ENCODE measurements at places on chromosomes 16 and 17.

DNA sequence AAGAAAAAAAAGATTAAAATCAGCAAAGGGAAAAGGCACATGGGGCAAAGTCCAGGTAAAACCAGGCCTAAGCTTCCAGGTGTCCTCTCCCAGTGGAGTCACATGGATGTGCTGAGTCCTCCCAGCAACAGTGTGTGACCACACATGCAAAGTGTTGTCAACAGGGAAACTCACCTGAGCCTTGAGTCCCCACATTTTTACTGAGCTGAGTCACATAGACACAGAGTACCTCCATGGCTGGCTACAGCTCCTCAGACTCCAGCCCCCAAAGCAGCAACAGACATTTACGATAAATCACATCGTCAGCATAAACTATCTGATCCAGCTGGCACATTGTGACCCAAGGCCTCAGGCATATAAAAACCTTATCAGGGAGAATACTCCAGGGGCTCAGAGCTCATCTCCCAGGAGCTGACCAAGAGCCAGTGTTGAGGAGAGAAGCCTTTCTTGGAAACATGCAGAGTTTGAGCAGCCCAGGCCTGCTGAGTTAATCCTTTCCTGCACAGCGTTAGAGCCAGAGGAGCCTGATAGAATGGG is 20.5 kb downstream of the ERCC4 start:
- no peak for DNase-seq

- no peak for DNase-seq
These were observed 236.1 kb upstream of the TNRC6C start for GRCh38 chr17:77722366-77722765.

DNA sequence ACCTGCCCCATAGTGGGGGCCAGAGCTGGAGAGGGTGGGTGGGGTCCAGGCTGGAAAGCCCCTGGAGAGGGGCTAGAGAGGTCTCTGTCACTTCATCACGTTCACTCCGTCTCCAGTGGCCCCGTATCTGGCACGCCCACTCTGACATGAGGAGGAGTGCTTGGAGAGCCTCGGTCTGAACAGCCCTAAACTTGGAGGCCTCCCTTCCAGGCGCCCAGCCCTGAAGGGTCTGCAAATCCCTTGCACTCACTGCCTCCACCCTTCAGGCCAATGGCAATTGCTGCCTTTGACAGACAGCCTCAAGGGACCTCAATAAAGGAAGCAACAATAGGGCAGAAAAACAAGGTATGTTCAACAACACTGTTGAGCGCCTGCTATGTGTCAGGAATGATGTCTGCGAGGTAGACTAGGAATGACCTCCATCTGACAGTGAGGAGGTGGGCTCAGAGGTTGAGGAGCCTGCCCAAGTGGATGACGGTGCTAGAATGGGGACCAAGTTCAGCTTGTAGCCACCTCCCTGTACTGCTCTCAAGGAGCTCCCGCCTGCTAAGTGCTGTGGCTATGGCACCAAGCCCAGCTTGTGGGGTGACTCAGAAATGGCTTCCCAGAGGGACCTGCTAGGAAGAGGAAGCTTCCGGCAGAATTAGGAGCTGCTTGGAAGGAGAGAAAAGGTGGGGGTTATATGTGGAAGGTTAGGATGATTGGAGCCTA is 2.9 kb upstream of the EPX start:
- DNase-seq = peak; percentile 95

DNA sequence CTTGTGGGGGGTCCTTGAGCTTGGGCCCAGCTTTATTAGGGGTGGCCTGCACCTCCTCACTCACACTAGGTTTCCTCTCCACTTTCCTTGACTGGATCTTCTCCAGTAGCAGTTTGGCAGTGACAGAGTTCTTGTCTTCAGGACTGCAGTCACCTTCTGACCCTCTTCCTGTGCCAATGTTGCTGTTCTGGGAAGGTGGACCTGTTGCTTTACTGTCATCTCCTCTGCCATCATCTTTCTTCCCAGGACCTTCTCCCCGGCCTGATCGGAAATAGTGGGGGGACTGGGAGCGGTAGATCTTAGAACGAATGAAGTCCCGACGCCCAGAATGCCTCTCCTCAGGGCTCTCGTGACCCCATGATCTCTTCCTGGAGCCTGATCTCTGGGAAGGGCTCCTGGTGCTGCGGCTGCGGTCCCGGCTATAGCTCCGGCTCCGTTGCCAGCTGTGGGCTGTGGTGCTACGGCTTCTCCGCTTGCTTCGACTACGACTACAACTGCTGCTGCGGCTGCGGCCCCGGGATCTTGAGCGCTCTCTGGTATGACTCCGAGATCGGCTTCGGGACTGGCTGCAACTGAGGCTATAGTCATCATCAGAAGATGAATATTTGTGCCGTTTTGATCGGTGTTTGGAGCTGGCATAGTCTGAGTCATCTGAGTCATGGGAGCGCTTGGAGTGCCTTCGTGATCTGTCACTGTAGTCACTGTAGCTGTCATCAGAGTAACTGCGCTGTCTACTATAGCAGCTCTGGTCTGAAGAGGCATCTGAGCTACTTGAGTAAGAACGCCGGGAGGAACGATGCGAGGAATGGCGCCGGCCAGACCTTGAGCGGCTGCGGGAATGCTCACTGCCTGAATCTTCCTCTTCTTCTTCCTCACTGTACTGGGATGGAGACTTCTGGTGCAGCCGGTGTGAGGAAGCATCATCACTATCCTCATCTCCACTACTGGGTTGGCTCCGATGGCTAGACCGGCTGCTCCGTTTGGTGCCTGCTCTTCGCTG is 9.5 kb upstream of the ITGA2B start:
- no peak for DNase-seq

DNA sequence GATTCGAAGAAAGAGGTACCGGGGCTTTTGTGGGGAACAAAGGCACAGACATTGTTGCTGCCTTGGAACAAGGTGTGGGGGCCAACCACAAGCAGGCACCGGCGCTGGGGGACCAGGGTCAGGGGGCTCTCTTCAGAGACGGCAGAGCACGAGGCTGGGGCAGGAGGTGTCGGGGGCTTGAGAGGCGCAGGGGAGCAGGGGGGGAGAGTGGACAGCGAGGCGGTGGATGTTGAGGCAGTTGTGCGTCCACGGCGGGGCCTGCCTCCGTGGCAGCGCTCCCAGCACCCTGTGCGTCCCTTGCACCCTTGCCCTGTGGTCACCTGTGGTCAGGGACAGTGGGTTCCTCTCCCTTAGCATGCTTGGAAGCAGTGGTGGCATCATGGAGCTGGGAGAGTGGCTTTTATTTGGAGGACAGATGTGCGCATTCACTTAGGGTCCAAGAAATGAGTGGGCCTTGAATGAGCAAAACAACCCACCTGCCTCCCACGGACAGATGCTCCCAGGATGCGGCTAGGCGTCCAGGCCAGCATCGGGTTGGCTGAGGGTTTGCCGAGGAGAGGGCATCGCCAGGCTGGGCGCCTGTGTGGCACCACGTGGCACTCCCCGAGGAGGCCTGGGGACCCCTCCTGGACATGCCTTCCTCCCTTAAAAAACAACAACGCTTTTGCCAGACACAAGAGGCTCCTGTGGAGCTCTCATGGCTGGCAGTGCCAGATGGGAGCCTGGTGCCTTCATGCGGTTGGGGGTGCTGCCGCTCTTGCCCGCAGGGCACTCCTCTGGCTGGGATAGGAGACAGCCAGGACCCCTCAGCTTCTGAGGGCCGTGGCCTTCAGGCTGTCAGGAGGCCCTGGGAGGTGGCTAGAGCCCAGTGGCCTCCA is 113.0 kb downstream of the BANP start:
- peak; percentile 36 for DNase-seq

- DNase-seq = peak; percentile 83
These were observed 285.2 kb downstream of the SEC14L1 start for GRCh38 chr17:77425791-77426641.

DNA sequence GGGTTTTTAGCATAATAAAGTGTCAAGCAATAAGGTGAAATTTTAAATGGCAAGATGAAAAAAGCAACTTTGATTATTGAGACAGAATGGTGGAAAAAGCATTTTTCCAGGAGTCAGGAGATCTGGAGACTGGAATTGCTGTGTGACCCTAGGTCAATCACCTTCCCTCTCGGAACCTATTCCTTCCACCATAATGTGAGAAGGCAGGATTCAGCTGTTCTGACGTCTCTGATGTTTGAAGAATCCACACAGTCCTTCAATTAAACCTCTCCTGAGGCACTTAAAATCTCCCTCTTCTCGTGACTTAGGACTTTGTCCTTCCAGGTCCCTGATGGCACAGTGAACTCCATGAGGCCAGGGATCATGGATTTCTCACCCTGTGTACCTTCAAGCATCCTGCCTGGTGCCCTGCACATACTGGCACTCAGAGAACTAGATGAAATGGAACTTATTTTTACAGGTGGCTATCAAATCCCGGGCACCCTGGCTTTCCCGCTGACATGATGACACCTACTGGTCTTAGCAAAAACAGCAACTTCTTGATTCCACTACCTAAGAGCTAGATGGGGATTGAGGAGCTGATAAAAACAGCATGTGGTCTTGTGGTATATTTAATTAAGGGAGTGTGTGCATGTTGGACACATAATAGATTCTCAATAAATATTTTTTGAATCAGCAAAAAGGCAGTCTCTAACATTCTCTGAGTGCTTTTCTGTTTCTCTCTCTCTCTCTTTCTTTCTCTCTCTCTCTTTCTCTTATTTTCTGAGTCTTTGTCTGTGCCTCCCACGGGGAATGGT is 2.3 kb upstream of the CCDC182 start:
- DNase-seq = peak; percentile 60

- DNase-seq = no peak
These were observed 29.8 kb upstream of the DNAH17 start for GRCh38 chr17:78607038-78607437.

DNA sequence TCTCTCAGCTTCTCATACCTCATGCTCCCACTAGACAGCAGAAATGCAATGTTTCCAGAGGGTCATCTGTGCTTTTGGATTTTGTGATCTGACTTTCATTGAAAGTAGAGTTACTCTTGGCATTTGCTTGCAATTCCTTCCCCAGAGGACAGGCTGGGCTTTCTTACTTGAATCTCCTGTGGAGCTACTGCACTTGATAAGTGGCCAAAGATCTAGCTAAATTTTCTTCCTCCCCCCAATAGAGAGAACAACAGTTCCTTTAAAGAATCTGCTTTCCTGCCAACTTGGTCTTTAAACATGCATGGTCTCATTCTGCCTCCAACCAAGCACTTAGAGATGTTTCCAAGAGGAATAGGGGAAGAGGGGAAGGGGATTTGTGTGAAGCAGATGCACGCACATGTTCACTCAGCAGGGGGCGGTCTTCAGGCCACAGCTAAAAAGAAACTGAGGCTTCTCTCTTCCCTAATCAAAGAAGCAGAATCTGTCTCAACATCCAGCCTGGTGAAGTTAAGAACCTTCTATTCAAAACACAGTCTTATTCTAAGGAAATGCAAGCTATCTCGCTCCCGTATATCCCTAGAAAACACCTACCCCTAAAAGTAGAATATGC is 229.6 kb downstream of the ZFHX3 start:
- DNase-seq = no peak

- no peak for DNase-seq
These were observed 90.8 kb downstream of the STX8 start for GRCh38 chr17:9484789-9485188.

- DNase-seq = no peak
These were observed 2.1 kb downstream of the CFAP20 start for GRCh38 chr16:58127033-58127556.

DNA sequence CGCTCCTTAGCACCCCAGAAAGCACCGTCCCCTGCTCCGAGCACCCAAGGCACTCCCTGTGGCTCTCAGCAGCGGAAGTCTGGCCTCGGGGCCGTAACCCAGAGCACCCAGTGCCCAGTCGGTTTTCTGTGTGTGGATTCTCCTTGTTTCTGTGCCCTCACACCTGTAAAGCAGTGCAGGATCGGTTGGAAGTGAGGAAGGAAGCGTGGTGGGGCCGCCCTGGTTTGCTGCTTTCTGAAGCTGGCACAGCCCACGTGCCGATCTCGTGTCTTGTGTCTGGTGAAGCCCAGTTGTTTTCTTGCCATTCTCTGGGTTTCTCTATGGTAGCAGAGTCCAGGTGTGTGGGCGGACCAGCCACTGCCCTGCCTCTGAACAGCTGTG is 3.7 kb downstream of the ACSF3 start:
- DNase-seq = no peak

DNA sequence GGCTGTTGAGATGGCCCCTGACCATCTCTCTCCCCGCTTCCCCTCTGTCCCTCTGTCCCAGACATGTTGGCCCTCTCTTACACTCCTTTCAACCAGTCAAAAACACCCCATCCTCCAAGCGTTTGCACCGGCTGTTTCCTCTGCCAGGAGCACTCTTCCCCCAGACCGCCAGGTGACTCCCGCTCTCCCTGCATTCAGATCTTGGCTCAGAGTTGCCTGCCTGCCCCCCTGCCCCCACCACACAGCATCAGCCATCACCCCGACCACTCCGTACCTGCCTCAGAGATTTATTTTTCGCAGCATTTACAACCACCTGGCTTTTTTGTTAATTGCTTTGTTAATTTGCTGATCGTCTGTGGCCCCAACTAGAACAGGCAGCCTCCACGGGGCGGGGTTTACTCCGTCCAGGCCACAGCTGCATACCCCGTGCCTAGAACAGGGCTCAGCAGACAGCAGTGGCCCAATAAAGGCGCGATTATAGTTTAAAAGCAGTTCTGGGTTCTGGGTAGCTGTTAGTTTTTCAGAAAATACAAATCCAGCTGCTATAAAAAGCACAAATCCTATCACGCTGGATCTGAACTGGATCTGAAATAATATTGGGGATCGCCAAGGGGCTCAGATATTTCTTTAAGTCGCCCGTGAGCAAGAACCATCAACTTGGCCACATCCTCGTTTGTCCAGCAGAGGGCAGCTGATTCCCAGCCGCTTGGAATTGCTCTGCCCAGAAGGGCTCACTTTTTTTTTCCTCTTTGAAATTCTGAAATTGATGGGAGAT is 173.6 kb downstream of the IRF8 start:
- peak; percentile 77 for DNase-seq

DNA sequence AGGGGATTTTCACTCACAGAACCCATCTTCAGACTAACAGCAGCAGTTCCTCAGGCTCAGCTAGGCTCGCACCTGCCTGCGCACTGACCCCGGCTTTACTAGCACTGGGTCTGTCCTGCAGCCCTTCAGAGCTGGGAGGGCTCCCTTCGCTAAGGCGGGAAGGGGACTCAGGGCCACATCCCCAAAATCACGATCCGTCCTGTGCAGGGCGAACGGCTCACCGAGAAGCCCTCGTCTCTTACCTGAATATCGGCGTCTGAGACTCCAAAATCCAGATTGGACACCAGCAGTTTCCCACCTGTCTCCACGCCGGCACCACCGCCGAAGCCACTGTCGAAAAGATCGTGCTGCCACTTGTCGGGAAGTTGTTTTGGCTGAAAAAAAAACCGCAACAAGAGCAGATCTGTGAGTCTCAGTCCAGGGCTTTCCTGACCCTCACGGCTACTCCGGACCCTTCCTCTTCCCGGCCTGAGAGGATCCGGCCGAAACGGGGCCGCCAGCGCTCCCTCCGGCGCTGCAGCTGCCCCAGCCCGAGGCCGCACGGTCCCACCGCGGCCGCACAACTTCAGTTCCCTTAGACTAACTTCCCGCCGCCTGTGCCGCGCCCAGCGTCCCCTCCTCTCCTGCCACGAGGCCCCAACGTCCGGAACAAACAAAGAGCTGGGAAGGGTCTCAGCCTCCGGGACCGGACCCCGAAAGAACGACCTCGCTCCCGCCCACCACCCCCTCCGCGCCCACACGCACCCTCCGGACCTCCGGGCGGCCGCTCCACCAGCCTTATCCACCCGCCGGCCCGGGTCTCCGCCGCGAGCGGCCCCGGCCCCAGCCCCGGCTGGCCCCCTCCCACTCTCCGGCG is 711 bp downstream of the ALYREF start:
- DNase-seq = no peak

All from hepatic stellate cell (primary cell).